ENCODE measurements at places on chromosomes 6 and 20.

DNA sequence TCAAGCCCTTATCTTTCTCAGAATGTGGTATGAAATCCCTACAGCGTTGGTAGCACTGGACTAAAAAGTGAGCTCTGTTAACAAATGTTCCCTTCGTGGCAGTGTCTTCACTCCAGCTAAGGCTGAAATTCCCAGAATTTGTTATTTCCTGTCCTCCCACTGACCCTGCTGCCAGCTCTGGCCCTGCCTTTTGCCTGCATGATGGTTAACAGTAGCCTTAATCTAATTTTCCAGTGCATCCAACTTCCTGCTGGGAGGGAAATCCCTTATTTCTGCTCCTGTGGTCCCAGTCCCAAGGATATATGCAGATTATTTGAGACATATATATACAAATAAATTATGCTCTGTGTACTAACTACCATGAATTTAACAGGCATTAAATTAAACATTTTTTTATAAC, 157.2 kb upstream of the CARMIL1 start:
- peak; percentile 57 for DNase-seq

DNA sequence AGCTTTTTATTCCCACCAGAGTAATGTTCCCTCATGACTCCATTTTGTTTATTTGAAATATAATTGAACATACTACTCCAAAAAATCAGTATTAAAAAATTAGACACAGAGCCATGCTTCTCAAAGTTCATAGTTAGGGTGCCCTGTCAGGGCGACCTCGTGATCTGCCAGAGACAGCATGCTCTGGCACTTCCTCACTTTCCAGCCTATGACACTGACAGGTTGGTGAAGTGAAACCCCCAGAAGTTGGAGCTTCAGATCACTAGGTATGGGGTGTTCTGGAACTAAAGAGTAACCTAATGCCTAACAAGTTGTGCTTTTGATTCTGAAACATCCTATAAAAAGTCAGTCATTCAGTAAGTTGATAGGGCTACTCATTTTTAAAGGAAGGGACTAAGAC, 93.0 kb downstream of the TBC1D7 start:
- DNase-seq, result no peak

DNA sequence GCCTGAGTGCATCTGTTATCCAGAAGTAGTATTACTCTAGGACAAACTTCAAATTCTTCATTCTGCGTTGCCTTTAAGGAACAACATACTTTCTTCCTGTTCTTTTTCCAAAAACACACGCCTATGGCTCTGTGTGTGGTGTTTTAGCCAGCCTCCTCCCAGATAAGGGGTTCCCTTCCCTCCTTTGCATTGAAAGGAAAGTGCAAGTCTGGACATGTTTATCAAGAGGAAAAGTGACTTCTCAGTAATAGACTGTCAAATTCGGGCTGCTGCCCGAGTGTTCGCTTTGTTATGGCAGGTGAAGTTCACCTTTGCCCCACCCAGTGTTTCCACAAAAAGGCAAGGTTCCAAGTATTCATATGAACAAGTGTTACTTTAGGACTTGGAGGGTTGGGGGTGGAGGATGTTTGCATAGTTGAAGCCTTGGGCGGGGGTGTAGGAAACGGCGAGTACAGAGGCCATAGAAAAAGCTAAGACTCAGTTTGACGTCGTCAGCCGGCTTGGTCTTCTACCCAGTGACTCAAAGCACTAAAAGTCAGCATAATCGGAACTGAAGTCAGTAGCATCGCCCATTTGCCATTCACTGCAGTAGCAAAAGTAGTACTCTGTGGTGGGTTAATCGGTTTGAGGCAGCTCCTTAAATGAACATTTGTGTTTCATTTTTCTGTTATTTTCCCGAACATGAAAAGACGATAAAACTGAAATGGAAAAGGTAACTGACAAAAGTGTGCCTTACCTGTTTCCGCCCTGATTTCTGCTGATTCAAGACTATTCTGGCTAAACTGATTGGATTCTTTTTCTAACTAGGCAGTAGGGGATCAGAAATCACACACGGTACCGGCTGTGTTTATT, 12.5 kb downstream of the PRDM1 start:
- no peak for DNase-seq

DNA sequence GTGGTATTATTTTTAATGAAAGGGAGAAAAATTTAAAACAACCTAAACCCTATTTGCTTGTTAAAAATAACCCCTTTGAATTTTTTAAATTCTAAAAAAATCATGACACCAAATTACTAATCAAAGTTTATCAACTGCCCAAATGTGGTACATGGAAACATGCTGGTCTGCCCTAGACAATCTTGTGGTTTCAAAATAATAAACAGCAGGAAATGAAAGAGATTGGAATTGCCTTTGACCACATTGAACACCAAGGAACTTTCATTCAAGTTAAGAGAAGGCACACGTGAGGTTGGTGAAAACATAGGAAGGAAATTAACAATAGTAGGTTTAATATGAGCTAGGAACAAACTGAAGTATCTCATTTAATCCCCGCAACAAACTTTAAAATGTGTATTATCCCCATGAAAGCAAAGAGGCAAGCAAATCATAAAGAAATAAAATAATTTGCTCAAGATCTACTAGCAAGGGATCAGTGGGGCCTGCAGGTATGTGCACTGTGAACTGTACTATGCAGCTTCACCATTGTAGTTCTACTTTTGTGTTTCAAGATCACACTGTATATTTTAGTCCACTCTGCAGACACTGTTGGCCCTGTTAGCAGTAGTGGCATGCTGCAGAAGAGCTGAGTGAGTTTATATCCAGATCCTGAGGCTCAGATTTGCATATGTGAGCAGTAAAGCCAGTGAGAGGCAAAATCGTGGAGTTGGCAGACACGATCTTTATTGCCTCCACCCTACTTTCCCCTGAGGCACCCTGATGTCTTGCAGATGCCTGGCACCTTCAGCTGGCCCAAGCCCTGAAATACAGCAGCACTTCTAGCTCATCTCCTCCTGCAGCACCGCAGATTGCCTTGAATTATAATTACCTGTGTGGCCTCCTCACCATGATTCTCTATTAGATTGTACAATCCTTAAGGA, 157.8 kb upstream of the TENT5A start:
- DNase-seq, result no peak

GRCh38 chr20:4138056-4138455, 122.7 kb upstream of the RNF24 start:
- no peak for DNase-seq

DNA sequence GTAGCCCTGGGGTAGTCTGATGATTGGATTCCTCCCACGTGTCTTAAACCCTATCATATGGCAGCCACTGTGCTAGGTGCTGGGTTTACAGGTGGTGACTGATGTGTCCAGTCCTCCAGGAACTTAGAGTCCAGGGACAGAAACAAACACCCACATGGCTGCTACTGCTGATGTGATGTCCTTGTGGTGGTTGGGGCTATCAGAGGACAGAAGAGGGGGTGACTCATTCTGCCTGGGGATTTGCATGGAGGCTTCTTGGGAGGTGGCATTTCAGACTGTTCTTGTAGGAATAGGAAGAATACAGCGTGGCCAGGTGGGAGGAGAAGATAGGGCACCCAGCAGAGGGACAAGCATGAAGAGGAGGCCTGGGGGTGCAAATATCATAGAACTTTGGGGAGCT, 9.8 kb downstream of the RAET1G start:
- no peak for DNase-seq

DNA sequence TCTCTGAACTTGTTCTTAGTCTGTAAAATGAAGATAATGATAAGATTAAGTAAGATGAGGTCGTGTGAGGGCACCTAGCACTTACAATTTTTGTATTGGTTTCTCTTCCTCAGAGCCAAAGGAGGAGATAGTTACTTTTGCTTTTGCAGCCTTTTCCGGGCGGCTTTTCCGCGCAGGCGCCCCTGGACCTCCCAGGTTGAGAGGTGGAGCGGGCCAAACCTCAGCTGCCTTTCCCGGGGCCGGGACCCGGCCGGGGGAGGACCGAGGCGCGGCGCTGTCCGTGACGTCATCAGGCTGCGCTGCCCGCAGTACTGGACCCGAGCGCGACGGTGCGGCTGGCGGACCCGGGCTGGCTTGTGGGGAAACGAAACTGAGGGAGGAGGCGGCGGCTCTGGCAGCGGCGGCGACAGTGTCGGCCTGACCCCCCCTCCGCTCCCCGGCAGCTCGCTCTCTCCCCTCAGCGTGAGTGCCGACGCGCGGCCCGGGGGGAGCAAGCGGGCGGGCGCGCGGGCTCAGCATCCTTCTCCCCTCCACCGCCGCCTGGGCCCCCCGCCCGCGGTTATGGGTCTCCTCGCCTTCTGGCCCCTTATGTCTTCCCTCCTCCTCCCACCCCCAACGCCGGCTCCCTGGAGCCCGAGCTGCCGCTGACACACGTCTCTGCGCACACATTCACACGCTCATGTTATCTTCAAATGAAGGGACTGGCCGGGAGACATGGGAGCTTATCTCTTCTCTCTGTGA, at the start of gene CMTR1:
Gene CMTR1, plus strand, starts transcription at position 306 of the 741 bp plus-strand sequence. CDS start 2,409 bp downstream, outside the sequence.
- peak; percentile 93 for DNase-seq

DNA sequence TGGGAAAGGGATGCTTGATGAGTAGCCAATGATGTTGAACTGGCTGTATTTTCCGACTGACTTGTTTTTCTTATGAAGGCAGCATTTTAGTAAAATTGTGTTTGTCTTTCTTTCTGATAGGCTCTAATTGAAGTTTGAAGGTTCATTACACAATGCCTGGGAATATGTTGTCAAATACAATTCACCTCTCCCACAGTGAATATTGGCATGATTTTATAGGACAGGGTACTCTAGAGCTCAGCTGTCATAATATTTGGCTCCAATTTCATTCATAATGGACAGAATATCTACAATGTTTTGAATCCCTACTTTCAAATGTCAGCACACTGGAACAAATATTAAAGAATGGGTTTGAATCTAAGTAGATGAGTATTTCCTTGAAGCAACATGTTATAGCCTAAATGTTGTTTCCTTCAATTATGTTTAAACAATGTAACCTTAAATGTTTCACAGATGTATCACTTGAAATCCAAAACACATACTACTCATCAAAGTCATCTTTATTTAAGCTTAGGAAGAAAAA, 81.4 kb downstream of the LAMA2 start:
- no peak for DNase-seq

DNA sequence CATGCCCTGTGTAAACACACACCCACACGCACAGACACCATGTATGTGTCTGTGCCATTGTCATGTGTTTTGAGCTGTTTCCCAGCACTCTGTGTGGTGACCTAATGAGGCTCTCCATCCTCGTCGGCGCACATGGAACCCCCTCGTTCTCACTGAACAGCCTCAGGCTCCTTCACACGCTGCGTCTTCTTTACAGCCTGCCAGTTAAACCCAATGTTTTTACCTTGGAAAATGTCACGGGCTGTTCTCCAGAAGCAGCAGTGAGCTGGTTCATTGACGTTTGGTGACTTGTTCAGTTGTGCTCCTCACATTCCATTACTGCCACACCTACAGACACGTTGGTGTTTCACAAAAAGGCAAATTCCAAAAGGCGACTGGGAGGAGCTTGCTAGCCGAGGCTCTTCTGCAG, 201.0 kb upstream of the FOXQ1 start:
- DNase-seq, result no peak

- DNase-seq, result no peak
Observed at GRCh38 chr20:43188861-43189553, 699 bp downstream of the PTPRT start.

DNA sequence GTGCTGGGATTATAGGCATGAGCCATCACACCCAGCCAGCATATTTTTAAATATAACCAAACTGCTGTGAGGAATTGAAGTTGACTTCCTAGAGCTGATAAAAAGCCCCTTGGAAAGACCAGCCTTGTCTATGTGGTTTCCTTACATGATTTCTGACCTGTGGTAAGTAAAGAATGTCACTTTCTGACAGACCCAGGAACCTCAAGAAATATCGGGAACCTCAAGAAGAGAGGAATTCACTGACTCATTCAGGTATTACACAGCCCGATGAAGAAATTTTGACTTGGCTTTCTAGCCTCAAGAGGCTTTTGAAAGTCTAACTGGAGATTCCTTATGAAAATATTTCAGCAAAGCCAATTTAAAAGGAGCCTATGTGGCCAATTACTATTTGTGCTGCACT, 71.8 kb downstream of the FOXF2 start:
- no peak for DNase-seq

DNA sequence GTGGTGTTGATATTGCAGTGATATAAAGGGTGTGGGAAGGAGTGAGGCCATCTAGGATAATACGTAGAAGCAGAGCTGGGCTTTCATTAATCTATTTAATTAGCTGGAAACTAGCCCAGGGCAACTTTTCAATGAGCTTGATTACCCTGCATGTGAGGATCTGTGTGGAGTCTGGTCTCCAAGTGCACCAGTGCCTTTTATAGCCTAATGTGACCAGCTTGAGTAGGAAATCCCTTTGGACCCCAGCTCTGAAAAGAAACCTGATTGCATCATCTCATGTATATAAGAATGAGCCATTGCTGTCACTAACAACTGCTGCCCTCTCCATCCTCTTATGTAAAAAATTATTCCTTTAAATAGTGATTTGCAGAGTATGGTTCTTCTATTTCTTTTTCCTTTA, 72.6 kb downstream of the CD109 start:
- no peak for DNase-seq

DNA sequence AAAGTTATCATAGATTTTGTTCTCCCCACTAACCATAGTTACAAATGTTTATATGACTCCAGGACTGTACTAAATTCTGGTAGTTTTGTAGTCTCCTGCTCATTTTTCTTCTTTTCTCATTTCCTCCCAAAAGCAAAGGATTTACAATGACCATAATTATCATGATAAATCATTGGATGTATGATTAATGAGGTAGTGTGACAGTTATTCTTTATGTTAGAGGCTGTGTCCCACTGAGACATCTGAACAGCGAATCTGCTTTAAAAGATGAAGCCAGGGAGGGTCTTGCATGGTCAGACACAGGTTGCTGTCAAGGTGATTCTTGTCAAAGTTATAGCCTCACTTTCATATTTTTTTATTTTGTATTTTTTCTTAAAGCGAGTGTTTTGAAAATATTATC, 285.2 kb upstream of the STXBP5 start:
- no peak for DNase-seq

DNA sequence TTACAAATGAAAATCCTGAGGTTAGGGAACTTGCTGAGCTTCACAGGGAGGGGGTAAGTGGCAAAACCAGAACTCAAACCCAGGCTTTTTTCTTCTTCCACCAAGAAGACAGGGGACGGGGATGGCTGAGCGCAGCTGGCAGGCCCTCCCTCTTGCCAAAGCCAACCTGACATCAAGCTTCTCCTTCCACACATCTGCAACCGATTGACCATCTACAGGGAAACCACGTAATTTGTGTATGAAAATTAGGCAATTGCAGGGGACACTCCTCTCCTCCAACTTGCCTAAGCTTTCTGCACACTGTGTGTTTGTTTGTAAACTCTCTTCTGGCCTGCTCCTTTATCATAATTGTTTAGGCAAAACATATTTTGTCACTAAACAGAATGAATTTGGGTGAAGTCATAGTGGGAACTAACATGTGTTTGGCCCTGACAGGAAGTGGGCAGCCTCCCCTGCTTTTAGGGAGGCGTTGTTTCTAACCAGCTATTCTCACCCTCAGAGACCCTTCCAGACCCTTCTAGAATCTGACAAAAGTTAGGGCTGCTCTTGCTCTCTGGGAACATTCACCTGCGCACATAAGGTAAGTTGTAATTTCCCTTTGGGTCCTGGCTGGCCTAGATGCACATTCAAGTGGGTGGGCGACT, 18.9 kb downstream of the ZNF831 start:
- DNase-seq, result no peak

GRCh38 chr20:6108330-6108729, 14.5 kb downstream of the FERMT1 start:
- DNase-seq, result no peak

Data from lung microvascular endothelial cell (primary cell).